ENCODE measurements at places on chromosomes 5 and 9.
A peak's percentile ranks its signal among the peaks of the same experiment; 100 is the strongest.

GRCh38 chr5:58275516-58275915 lies 184.4 kb downstream of the PLK2 start:
- no peak for DNase-seq

GRCh38 chr9:70587201-70587600 lies 172.7 kb upstream of the KLF9 start:
- no peak for DNase-seq

- no peak for DNase-seq
These were observed 43.4 kb downstream of the NADK2 start for GRCh38 chr5:36198281-36198680.

DNA sequence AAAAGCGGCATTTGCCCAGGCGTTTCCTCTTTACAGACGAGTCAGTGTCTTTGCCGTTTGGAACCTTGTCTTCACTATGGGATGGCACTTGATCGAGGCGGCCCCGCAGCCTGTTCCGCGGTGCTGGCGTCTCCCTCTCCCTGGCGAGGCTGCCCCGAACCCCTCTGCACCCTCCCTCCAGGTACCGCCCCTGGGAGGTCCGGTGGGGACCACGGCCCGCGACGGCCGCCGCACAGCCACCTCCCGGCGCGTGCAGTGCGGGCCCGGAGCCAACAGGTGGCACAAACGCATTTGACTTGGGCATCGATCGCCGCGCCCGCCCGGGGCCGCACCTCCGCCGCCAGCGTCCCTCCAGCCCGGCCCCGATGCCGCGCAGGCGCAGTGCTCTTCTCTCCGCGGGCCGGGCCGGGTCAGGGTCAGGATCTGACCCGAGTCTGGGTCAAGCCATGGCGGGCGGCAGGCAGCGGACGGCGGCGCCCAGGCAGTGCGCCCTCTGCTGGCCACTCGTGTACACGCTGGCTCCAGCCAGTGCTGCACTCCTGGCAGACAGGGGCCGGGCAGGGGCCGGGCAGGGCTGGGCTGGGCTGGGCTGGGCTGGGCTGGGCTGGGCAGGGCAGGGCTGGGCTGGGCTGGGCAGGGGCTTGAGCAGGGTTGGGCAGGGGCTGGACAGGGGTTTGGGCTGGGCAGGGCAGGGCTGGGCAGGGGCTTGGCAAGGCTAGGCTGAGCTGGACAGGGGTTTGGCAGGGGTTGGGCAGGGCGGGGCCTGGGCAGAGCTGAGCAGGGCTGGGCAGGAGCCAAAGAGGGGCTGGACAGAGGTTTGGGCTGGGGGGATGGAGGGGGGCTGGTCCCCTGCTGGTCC lies 155.8 kb upstream of the IRX4 start:
- peak; percentile 48 for DNase-seq

- DNase-seq, result no peak
These were observed 128.2 kb upstream of the GAS1 start for GRCh38 chr9:87075537-87075936.

DNA sequence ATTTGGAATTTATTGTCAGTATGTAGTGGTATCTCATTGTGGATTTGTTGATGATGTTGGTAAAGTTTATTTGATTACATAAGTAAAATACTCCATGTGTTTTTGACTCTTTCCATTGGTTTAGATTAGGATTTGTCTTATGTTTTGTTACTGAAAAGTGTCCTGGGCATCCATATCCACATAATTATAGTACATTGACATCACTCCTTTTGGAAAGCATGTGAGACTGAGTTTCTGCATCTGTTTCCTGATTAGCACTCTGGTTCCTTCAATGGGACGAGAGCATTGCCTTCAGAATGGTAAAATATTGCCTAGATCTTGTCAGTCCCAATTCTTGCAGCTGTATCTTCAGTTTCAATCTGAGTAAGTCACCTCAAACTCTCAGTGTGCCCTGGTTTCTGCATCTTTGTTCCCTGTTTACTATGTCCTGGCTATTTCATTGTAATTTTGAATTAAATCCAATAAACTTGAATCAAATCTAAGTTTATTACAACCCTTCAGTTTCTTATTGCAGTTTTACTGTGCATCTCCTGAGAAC lies 128.1 kb downstream of the FBXO38 start:
- no peak for DNase-seq

- DNase-seq, result no peak
These were observed 1.9 kb upstream of the DAP start for GRCh38 chr5:10762776-10763500.

- DNase-seq, result no peak
These were observed 33.4 kb upstream of the PCA3 start for GRCh38 chr9:76730801-76731200.

DNA sequence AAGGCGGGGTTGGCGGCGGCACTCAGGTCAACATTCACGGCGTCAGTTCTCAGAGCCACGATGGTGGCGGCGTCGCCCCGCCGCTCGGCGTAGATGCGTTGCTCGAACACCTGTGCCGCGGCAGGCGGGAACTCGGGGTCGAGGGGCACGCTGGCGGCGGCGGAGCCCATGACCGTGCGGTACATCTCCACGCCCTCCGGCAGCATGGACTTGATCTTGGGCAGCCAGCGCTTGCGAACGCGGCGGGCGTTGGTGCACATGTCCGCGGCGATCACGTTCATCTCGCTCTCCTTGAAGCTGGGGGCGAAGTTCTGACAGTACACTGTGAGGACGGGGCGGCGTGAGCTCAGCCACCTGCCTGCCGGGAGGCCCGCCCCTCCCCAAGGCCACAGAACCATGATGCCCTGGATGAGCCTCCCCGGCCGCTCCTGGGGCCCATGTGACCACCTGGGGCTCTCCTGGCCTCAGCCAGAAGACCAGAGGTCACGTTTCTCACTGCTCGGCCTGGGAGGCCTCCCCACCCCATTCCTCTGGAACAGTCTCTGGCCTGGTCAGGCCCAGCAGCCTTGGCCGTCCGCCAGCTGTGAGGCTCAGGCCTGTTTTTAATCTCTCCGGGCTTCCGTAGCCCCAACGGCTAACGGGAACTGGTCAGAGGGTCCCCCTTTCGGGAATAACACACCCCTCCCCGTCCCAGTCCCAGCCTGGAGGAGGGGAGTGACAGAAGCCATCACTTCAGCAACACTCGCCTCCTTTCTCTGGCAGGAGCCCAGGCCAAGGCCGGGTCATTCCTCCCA lies 50.7 kb upstream of the UBAC1 start:
- peak; percentile 70 for DNase-seq

DNA sequence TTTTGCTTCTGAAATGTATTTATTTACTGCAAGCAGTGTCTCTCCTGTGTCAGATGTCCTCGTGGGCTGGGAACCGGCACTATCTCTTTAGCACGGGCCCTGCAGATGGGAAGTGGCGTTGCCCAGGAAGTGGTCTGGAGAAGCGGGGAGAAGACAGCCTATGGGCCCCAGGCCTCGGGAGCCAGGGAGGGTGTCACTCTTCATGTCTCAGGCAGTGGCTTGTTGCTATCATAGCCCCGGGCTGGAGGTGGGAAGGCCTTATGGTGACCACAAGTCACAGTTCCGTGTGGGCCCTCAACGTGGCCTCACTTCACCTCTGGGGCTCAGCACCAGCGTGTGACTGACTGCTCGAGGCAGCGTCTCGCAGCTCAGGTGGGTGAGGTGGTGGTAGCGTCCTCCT lies 41.4 kb downstream of the SYK start:
- no peak for DNase-seq

GRCh38 chr9:113488071-113488470 lies 24.5 kb downstream of the RGS3 start:
- no peak for DNase-seq

DNA sequence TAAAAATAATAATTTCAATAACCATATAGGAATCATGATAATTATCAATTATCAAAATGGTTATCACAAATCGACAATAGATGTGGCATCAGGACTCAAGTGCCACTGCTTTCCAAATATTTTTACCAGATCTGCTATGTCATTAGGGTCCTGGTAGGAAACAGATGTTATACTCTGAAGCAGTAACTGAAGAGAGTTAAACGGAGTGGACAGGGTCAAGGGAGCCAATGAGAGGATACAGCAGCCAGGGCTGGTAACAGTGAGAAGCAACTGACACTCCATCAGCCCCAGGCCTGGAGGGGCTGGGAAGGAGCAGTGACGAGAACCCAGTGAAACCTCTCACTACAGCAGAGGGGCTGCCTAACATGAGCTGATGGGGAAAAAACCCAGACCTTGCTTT lies 322.4 kb downstream of the NPR3 start:
- no peak for DNase-seq

GRCh38 chr5:115594128-115595047 lies 7.9 kb downstream of the TICAM2 start:
- no peak for DNase-seq

GRCh38 chr9:128632066-128632465 lies 24.6 kb downstream of the DYNC2I2 start:
- DNase-seq, result no peak

GRCh38 chr9:87040410-87041009 lies 93.2 kb upstream of the GAS1 start:
- no peak for DNase-seq

DNA sequence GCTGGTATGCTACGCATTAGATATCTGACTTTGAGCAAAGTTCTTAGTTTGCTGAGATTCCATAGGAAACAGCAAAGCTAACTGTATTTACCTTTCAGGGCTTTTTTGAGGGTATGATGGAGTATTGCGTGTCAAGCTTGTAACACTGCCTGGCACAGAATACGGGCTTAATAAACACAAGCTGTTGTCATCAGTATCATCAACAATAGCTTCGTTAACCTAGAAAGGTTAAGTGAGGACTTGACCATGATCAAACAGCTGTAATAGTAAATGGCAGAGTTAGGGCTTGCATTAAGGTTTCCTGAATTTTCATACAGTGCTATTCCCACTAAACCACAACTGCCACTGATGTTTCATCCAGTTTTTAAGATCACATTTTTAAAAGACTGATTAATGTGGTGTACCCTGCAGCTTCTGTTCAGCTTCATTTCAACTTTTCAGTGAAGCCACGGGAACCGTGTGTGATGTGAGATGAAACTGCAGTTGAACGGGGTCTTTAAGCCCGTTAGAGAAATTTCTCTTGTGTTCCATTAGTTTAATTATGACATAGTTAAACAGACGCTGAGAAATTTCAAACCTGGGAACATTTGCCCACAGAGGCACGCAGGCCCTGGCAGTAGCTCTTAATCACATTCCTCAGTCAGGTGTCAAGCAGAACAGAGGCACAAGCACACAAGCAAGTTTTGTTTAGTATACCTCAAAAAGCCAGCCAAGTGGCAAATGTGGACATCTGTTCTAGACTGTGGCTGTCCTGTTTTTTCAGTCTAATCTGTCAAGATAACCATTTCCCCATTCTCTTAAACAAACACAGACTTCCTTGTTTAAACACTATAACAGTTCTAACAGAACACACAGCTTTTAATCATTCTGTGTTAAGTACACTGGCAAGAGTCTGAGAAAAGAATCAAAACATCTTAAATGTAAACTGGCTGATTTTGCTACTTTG lies 147.1 kb downstream of the ZNF608 start:
- DNase-seq, result peak; percentile 15

- DNase-seq, result no peak
These were observed 372.1 kb upstream of the C9orf72 start for GRCh38 chr9:27945386-27945785.

DNA sequence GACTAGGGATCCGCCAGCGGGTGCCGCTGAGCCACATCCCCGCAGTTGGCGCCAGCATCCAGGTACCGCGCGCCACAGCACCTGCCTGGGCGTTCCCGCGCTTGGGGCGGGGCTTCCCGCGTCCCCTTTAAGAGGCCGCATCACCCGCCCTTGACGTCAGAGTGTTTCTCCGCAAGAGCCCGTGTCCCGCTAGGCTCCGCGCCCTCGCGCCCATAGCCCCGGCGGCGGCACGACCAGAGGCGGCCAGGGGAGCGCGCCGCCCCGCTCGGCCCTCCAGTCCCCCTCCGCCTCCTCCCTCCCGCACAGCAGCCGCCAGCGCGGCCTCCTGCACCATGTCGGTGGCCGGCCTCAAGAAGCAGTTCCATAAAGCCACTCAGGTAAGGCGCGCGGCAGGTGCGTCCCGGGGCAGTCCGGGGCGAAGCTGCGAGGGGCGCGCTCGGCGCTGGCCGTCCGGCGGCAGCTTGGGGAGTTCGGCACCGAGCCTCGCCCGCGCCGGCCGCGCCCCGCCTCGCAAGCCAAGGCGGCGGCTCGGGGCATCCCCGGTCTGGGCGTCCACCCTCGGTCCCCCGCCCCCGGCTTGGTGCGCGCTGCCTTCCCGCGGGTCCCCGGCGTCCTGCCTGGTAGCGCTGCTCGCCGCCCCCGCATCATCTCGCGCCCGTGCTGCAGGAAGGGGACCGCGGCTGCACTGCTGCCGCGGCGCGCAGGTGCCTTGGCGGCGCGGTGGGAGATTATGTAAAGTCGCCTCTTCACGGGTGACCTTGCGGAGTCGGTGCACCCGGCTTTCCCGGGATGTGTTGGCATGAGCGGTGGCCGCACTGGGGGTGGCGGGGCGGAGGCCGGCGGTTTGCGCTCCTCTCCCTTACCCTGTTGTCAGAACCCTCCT lies at the start of gene SH3GL2:
Gene SH3GL2, plus strand, starts transcription at position 156 of the 883 bp plus-strand sequence.
- peak; percentile 11 for DNase-seq

DNA sequence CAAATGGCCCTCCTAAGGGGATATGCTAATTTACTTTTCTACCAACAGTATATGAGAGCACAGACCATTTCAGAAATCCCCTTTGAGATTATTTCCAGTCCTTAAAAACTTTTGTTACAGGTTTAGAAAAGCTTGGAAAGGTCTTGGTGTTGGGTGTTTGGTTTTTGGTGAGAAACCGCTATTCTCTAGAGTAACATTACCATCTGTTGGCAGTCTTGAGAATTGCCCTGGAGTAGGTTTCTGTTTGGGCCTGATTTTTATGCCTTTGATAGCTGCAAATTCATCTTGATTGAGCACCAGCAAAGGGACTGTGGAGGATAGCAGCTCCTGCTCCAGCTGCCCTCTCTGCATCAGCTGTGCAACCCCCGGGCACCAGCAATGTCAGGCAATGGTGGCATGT lies 8.0 kb downstream of the NUDT2 start:
- no peak for DNase-seq

DNA sequence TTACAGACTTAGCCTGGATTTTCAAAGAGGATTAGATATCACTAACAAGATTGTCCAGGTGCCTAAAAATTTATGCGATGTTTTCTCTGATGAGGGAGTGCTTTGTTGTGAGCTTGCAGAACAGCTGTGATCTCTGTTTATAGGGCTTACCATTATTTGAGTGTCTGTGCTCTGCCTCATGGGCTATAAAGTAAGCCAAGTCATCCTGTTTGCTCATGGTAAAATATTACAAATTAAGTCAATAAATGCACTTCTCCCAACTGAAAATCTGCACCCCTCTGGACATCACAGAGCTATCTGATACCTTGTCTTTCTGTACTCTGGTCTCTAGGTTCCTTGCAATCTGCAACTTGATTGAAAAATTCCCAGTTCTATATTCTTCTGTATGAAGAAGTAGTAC lies 293.4 kb upstream of the ACTBL2 start:
- DNase-seq, result no peak
